Dermis microvascular lymphatic vessel endothelial cell (primary cell): ENCODE measurements at places on chromosomes 6 and 20.
A peak's percentile ranks its signal among the peaks of the same experiment; 100 is the strongest.

DNA sequence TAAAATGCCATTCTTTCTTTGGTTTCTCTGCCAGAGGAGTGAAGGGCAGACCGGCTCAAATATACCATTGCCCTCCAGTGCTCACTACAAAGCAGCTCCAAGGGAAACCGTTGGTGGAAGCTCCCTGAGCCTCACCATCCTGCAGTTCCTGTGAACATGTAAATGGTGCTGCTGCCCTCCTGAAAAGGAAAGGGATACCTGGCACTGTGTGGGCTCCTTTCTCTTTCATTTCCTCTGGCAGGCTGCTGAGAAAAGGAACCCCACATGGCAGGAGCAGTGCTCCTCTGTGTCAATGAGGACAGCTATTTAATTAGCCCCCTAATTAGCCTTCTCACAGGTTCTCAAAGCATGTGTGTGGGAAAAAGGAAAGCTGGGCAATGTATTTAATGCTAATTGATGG is 142.5 kb downstream of the KLHL32 start:
- no peak for DNase-seq

- no peak for DNase-seq
Observed at GRCh38 chr6:132650429-132650828, 8.6 kb downstream of the TAAR1 start.

DNA sequence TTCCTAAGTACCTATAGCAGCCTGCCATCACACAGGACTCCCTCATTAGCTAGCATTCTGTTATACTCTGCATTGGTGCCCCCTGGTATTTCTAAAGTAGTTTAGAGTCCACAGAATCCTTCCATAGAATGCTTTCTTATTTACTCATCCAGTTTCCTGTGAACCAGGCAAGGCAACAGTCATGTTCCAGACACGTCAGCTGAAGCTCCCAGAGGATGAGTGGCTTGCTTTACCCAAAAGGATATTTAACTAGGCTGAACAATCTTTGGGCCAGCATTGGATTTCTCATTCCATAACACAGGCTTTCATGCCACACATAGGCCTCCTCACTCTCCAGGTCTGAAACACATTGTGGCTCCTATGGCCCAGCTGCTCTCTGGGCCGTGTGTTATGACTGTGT is 203.8 kb upstream of the MAP3K7 start:
- DNase-seq = no peak

DNA sequence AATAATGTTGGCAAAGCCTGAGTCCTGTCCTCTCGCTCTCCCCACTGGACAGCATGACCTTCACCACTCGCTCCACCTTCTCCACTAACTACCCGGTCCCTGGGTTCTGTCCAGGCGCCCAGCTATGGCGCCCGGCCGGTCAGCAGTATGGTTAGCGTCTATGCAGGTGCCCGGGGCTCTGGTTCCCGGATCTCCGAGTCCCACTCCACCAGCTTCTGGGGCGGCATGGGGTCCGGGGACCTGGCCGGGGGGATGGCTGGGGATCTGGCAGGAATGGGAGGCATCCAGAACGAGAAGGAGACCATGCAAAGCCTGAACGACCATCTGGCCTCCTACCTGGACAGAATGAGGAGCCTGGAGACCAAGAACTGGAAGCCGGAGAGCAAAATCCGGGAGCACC is 20.5 kb downstream of the RNF114 start:
- no peak for DNase-seq

DNA sequence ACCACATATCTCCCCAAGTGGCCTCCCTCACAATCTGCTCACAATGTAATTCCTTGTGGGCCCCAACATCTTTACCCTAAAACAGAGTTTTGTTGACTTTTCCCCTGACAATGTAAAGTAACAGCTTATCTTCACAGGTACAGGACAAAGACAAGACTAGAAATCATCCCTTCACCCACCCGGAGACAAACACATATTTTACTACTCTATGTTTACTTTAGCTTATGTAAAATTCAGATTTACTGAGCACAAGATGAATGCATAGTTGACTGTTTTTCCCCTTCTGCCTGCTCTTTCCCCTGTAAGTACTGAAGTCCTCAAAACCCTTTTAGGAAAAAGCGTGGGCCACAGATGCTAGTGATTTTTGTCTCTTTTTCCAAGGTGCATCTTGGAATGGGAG is 61.0 kb downstream of the RPP21 start:
- DNase-seq = no peak

GRCh38 chr6:51959744-51960383 is 127.5 kb downstream of the PKHD1 start:
- DNase-seq = peak; percentile 45

DNA sequence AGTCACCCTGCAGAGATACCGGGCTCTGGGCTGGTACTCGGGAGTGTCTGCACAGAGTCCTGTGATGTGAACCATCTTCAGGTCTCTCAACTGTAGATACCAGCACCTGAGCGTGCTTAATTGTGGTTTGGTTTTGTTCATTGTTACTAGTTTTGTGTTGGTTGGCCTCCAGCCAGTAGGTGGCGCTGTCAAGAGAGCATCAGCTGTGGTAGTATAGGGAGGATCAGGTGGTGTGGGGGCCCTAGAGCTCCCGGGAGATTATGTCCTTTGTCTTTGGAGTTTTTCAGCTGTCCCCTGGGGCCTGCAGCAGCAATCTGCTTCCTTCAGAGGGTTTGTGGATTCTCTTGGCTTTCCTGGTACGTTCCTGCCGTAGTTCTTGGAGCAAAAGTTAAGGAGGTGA is 67.9 kb downstream of the CDYL start:
- no peak for DNase-seq

DNA sequence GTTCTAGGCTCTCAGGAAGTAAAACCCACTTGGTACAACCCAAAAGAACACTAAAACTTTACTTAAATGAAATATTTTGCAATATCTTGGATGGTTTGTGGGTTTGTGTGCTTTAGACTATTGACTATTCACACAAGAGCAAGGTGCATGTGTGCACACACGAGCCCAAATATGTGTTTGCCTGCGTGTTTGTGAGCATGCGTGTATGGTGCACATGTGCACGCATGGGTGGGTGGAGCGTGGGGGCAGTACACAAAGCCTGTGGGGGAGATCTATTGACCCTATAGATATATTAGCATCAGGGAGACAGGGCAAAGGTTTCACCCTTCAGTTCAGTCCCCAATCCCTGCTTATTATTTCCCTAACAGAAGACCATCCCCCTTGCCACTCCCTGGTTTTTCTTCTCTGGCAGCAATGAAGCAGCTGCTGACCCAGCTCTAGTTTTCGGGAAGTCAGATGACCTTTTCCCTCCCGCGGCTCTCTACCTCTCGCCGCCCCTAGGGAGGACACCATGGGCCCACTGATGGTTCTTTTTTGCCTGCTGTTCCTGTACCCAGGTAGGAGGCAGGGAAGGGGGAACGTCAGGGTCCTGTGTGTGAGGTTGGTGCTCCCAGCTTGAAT is at the start of gene C2:
C2 (plus strand) TSS at position 476 of the 621 bp plus-strand sequence; CDS start at position 512, 36 bp downstream.
- DNase-seq = no peak

DNA sequence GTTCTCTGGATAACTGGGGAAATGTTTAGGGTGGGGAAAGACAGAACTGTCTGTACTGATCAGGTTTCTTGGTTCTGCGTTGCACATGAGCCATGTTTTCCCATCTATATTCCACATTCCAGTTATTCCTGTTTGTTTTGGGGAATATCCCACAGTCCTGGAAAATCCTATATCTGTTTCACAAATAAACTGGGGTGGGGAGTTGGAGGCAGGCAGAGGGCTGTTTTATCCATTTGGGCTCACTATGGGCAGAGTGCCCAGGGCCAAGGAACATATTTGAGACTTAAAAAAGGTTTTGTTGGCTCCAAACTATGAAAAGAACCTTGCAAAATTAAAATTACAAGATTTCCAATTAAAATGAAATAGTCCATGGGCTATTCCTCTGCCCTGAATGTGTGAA is 21.5 kb downstream of the FOXP4 start:
- DNase-seq = no peak

GRCh38 chr6:105179244-105180065 is at the start of gene POPDC3:
POPDC3 (minus strand) TSS chr6:105180014; CDS start chr6:105161909, 18,105 bp downstream.
- no peak for DNase-seq

DNA sequence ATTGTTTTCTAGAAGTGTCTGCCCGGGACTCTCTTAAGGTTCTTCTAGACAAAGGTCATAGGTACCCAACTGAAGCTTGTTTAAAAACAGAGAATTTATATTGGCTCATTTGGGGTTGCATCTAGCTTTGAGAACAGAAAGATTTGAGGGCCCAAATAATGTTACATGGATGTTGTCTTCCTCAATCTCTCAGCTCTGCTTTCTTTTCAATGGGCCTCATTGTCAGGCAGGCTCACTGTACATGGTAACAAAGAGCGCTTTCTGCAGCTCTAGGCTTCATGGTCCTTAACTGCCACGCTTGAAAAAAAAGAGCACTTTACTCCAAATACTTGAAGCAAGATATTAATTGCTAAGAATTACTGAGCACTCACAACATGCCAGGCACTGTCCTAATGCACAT is 22.2 kb downstream of the NHLRC1 start:
- no peak for DNase-seq

DNA sequence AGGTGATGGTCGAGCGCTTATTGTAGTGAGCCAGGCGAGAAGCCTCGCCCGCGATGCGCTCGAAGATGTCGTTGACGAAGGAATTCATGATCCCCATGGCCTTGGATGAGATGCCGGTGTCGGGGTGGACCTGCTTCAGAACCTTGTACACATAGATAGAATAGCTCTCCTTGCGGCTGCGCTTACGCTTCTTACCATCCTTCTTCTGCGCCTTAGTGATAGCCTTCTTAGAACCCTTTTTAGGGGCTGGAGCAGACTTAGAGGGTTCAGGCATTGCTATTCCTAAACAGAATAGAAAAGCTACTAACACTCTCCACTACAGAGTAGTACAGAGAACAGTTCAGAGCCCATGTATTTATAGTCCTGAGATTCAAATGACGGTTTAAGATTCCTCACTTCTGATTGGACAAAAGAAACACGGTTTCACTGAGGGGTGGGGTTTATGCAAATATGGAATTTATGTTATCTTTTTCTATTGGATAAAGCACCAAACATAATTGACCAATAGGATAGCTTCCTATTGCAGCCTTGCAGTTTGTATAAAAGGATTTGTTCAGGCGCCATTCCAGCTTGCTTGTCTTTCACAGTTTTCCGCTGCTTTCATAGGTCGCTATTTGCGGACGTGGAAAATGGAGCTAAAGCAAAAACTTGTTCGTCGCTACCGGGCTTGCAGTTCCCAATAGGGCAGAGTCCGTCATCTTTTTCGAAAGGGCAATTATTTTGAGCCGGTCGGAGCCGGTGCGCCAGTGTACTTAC is 43.7 kb upstream of the HFE start:
- peak; percentile 98 for DNase-seq

- no peak for DNase-seq
Observed at GRCh38 chr6:43764772-43765171, 5.2 kb upstream of the VEGFA start.

- peak; percentile 36 for DNase-seq
Observed at GRCh38 chr6:33123732-33124524, 48.1 kb downstream of the HLA-DPB1 start.

DNA sequence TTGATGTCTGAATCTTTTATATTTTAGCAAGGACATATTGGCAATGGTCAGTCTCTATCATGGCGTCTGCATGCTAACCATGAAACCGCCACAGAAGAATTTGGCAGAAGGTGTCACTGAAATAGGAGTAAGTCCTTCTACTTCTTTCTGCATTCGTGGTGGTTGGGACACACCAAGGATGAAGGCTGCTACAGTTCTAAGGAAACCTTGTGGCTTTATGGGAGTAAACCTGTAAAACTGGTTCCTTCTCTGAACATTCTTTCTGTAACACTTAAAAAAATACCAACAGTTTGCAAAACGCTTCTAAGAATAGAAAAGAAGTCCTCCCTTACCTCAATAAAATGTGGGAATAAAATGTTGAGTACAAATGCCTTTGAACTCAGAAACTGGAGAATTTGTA is 195.3 kb downstream of the SLC24A3 start:
- DNase-seq = no peak

DNA sequence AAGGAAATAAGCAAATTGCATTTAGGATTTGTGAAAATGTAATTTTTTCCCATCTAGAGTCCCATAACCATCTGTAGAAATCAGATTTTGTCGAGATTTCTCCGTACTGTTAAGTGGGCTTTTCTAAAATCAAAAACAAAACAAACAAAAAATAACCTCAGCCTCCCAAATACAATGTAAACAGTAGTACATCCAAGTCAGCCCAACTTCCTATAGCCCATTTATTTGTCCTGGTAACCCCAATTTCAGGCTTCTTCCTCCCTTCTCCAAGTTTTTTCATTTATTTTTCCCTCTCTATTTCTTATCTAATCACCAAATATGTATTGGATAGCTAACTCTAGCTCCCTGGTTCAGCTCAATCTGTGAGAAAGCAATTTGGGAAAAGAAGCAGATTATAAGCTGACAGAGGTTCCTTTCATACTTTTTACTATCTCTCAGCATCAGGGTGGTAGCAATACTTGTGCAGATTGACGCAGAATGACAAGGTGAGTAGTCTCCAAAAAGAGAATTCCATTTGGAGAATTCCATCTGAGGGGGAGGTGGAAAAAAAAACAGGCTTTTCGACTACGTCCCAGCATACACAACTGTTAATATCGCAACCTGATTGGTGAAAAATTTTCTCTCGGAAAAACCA is 132.6 kb upstream of the BTN3A2 start:
- no peak for DNase-seq

- DNase-seq = no peak
Observed at GRCh38 chr6:75603106-75603420, 1.4 kb downstream of the SENP6 start.

GRCh38 chr6:148225871-148226270 is 116.8 kb upstream of the SASH1 start:
- no peak for DNase-seq

GRCh38 chr6:44264154-44265006 is 971 bp downstream of the NFKBIE start:
- no peak for DNase-seq

DNA sequence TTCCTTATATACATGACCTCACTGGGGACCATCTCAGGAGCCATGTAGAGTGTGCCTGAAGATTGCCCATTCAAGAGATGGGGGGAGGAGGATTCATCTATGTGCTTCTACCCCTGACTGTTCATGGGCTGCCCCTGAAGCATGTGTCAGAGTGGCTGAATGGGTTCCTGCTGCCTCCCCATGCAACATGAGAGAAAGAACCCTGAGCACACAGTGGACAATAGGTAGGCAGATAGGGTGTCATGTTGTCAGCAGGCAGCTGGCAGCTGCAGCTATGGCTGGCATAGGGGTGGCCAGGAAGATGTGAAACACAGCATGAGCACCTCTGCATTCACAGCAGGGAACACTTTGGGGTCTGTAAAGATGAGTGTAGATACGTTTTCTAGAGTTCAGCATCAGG is 208.4 kb upstream of the CNR1 start:
- DNase-seq = no peak

DNA sequence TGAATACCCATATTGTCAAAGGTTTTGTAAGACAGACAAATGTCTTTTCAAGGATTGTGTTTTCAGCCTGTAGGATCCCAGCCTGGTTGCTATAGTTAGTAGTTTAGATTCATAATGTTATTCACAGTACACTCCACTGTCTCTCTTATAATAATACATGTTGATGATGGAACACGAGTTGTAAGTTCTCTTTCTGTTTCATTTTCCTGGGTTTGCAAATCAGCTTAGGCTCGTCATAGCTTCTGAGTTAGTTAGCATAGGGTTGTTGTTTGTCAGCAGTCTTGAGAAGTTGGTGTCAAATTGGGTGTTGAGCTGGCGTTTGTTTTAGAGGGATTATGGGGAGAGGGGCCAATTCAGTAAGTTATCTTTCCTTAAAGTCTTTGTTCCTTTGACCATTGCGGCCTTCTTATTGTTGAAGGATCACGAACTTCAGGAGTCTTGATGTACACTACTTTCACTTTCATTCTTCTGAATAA is 45.8 kb downstream of the QKI start:
- peak; percentile 48 for DNase-seq

- no peak for DNase-seq
Observed at GRCh38 chr6:90144928-90145555, 151.6 kb downstream of the BACH2 start.
